Stimulated activated CD8-positive, alpha-beta memory T cell treated with anti-CD3 and anti-CD28 coated beads, Interleukin-4, amount 100 ng/mL, for 1 hour (primary cell): ENCODE measurements at places on chromosomes 6 and 20.

DNA sequence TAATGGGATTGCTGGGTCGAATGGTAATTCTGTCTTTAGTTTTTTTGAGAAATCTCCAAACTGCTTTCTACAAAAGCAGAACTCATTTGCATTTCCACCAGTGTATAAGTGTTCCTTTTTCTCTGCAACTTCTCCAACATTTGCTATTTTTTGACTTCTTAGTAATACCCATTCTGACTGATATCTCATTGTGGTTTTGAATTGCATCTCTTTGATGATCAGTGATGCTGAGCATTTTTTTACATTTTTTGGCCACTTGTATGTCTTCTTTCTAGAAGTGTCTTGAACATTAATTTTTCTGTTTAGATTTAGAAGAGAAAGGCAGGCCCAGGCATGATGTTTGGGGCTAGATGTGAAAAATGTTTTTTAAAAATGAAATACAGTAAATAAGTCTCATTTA, 553.1 kb upstream of the MAN1A1 start:
- no peak for DNase-seq

DNA sequence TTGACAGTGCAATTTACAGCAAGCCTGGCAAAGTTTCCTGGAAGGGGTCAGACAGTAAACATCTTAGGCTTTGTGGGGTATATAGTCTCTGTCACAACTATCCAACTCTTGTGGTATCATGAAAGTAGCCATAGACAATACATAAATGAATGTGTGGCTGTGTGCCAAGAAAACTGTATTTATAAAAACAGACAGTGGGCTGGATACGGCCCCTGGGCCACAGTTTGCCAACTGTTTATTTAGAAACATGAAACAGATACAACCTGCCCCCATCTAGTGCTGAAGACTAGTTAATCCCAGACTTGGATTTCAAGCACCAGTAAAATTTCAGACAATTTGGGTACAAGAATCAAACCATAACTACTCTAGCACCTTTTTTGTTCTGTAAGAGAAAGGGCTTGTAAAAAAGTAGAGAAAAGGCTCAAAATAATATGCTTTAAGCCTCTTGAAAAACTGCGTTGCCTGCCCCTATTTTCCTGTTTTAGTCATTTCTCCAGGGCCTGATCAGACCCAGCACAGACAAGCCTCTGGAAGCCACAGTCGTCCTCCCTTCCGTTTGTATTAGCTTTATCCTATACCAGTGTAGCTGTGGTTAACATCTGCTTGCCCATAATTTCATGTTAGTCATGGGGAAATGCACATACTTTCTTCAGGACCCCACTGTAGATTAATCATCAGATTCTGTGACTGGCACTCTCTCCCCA, 30.8 kb downstream of the JAG1 start:
- DNase-seq = no peak

- DNase-seq = no peak
These were observed 16.2 kb upstream of the SGK2 start for GRCh38 chr20:43542674-43543073.

DNA sequence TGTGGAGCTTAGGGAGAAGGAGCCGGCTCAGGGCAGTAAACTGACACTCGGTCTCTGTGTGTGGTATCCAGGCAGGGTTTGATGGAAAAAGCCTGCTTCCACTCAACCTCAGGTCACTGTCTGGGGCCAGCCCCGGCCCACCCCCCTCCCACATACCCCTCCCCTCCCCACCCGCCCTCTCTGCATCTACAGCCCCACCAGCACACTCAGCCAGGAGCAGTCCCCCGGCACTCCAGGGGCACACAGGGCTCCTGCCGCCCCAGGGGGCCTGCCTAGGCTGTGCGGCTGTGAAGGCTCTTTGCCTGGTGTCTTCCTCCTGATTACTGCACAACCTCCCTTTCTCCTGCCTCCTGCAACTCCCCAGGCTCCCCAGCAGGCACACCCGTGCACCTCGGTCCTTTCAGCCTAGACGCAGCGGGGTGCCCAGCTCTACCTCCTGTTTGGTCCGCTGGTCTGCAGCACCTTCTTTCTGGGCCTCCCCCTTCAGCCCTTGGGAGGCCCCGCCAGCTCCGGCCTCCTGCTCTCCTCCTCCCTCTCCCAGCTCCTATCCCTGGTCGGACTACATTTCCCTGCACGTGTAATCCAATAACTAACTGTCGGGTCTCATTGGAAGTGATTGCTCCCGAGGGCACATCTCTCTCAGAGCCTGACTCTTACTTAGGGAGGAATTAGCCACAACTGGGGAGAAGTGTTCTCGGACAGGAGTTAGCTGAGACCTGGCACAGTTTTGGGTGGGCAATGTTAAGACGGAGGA, 1.3 kb upstream of the FOXF2 start:
- no peak for DNase-seq

- DNase-seq = no peak
These were observed 100.5 kb upstream of the SLC2A12 start for GRCh38 chr6:134152767-134153485.

GRCh38 chr6:40419946-40420728, 167.0 kb downstream of the LRFN2 start:
- no peak for DNase-seq

DNA sequence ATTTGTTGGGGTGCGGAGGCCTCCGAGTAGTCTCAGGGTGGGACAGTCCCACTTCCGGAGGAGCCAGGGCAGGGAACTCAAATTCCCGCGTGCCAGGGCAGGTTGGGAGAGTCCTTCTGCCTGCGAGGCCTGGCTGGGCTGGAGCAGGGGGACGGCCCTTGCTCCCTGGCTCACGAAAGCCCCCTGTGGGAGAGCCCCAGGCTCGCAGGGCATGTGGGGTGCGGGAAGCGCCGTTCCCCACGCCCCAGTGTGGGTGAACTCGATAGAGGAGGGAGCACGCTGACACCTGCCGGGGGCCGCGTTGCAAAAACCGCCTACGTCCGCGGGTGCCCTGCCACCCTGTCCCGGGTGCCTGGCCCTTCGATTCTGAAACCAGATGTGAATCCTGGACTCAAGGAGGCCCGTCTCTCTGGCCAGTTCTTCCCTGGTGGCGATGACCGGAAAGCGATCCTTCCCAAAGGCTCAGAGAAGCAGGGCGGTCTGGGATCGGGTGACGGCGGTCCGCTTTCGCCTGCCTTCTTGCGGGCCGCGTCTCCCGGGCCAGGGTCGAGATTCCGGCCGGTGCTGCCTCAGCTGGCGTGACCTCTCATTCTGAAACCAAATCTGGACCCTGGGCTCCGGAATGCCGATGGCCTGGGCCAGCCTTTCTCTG, 1846.5 kb upstream of the DEFB115 start:
- DNase-seq = no peak

- peak; percentile 43 for DNase-seq
These were observed 746 bp downstream of the BACH2 start for GRCh38 chr6:90295854-90296340.

DNA sequence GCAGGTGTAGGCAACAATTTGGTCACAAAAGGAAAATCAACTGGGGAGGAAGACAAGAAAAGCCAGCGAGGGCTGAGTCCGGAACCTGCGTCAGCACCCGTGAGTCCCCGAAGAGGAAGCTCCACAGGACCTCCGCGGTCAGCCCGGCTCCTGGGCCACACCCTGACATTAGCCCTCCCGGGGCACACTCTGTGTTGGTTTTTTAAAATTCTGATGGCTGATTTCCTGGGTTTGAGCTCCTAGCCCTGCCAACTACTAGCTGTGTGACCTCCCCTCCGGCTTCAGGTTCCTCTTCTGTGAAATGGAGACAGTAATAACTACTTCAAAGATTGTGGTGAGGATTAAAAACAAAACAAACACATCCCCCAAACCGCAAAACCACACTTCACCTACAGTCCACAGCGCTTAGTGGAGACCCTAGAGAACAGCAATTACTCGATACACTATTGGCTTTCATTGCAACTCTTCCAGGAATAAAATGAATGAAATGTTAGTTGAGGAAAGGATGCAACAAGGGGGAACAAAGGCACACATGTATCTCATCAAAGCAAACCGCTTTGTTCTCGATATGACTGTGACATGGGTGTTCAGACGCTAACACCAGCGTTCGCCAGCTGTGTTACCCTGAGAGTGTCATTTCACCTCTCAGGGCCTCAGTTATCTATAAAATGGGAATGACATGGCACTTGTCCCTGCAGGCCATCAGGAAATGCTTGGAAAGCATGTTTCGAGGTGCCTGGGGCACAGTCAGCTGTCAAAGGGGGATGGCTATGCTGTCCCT, 985 bp downstream of the ZBP1 start:
- no peak for DNase-seq

- DNase-seq = no peak
These were observed 32.7 kb upstream of the CCR6 start for GRCh38 chr6:167090171-167090570.

GRCh38 chr6:13461307-13461706, 26.1 kb downstream of the GFOD1 start:
- DNase-seq = no peak

GRCh38 chr6:78580923-78581322, 286.4 kb upstream of the IRAK1BP1 start:
- no peak for DNase-seq

- no peak for DNase-seq
These were observed 172.0 kb downstream of the EYA2 start for GRCh38 chr20:47066484-47067270.

DNA sequence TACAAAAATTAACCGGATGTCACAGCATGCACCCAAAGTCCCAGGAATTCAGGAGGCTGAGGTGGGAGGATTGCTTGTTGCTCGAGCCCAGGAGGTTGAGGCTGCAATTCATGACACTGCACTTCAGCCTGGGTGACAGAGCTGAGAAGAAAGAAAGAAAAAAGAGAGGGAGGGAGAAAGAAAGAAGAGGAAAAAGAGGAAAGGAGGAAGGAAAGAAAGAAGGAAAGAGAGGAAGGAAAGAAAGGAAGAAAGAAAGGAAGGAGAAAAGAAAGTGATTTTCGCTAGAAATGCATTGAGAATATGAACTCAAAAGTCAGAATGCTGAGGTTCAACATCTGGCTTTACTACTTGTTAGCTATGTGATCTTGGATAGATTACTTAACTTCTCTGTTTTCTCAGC, 6.6 kb downstream of the SENP6 start:
- DNase-seq = no peak

DNA sequence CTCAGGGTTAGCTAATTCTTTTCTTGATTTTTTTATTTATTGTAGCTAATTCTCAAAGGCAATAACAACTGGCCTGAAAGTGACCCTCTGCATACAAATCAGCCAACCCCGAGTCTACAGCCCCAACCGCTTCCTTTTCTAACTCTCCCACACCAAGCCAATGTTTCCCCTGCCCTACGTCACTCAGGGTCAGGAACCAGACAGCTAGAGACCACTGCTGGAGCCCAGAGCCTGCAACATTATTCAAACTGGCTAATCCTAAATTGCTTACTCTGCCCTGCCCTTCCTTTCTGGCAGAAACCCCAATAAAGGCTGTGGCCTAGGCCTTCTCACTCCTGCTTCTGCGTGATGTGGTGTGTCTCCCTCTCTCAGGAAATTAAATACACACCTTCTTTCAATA, 320.7 kb downstream of the CBLN4 start:
- no peak for DNase-seq

DNA sequence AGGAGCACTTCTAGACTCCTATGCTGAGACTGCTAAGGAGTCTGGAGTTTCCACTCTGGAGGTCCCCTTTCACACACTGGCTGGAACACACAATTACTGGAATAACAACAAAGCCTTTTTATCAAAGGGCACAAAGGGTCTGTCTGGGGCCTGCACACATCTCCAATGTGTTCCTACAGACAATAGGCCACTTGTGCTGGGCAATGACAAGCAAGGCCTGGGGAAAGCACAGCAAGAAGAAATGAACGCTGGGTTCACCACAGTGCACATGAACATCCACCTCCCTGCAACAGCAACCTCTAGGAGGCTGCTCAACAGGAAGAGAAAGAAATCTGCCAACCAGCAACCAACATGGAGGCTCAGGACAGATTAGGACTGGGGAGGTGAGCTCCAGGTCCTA, 43.9 kb downstream of the TRPC4AP start:
- DNase-seq = no peak

DNA sequence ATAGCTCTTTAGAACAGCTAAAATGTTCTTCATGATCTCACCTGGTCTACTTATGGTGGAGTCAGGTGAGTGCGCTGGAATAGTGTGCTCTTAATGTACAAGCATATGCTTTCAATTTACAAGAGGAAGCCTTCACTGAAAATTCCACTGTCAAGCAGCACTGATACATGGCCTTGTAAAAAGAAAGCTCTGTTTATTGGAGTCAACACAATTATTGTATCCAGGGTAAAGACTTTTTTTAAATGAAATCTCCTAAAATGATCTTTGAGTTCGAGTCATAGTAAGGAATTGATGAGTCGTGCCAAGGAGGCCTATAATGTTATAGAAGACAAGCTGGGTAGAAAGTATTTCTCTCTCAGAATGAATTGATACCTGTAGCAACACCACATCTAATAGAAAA, 41.6 kb upstream of the CARMIL1 start:
- DNase-seq = no peak

DNA sequence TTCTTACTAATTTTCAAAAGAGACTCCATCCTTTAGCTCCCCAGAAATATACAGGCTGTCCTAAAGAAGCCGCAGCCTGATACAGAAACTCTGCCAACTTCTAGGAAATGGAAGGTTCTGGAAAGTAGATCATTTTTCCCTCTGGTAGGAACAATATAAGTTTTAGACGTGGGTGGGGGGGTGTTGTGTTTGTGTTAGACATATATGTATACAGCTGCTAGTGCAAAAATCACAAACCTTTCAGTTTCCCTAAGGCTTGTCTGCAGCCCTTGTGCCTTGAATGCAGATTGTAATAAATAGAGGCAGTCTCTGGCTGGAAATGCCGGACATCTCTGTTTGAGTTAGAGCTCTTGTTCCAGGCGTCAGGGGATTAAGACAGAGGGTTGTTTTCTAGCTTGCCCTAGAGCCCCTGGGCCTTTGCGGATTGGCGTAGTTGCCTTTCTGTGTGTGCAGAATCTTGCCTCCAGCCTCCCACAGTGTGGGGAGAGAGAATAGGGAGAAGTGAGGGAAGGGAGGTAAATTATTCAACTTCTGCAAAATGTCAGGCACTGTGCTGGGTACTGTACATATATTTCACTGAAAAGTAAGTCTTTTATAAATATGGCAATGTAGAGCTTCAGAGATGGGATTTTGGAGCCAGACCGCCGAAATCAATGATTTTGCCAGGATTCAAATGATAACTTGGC, 269.7 kb downstream of the PRL start:
- no peak for DNase-seq

GRCh38 chr6:119129968-119130484, 51.6 kb upstream of the FAM184A start:
- no peak for DNase-seq

- no peak for DNase-seq
These were observed 49.1 kb upstream of the TMEM30A start for GRCh38 chr6:75333676-75334200.
